ENCODE measurements at places on chromosomes 5 and 9. TPM values are rescaled to one million over a fixed set of nuclear protein-coding genes. Genes with fewer than 3 reads are reported as not detected.

The MYMK gene
- not detected for total RNA-seq

The TAF1L gene
- total RNA-seq: 0.06 TPM

The NFX1 gene
- total RNA-seq: 29.4 TPM

GRCh38 chr9:90044710-90045151 lies 439.9 kb downstream of the GADD45G start:
- no peak for DNase-seq
- no peak overlapping the region for H3K27ac ChIP-seq
- H3K4me3 ChIP-seq: no peak overlapping the region
- no peaks in the 10 kb centered on the region for H3K4me1 ChIP-seq

GRCh38 chr9:96436063-96436455 lies 13.9 kb upstream of the HABP4 start:
- no peaks in the 10 kb centered on the region for H3K36me3 ChIP-seq
- H3K4me3 ChIP-seq: no peak overlapping the region
- H3K27ac ChIP-seq: no peak overlapping the region

GRCh38 chr5:107072967-107073366 lies 597.8 kb downstream of the EFNA5 start:
- H3K4me1 ChIP-seq: no peaks in the 10 kb centered on the region
- no peak for DNase-seq
- no peak overlapping the region for H3K27ac ChIP-seq
- H3K27me3 ChIP-seq: no peaks in the 10 kb centered on the region
- H3K4me3 ChIP-seq: no peak overlapping the region

DNA sequence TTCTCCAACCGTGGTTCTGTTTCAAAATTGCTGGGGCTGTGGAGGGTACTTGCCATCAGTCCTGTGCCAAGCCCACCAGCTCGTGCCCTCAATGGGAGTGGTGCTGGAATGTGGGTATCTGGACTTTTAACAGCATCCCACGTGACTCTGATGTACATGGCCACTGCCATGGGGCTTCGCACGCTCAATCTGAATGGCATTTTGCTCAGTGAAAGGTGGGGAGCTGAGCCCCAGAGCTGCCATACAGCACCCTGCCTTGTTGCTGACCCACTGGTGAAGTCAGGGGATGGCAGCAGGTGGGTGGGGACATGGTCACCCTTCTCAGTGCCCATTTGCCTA lies 16.6 kb upstream of the SYNPO start:
- DNase-seq: no peak
- no peaks in the 10 kb centered on the region for H3K36me3 ChIP-seq
- H3K4me1 ChIP-seq: peaks cover 52% of the 10 kb centered on the region

All from spinal cord (tissue), 10 donors.